ENCODE measurements at places on chromosomes 2 and 18.

- DNase-seq: no peak
These were observed 89.2 kb downstream of the EPHA4 start for GRCh38 chr2:221482666-221483455.

- DNase-seq: no peak
These were observed 1492.9 kb upstream of the CELF4 start for GRCh38 chr18:39058386-39059000.

DNA sequence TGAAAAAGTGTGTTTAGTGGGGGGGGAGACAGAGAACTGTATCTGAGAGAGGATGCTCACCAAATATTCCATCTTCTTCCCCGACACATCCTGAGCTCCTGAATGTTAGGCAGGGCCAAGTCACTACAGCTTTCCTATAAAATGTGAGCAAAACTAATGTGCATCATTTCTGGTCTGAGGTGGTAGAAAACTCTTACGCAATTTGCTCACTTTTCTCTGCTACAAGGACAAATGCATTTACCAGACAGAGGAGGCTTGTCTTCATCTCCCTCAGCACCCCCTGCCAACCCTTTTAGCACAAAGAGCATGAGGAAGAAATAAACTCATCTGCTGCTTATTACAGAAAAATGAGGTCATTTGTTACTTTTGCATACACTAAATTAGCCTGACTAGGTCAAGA lies 554.0 kb downstream of the RNF144A start:
- no peak for DNase-seq

DNA sequence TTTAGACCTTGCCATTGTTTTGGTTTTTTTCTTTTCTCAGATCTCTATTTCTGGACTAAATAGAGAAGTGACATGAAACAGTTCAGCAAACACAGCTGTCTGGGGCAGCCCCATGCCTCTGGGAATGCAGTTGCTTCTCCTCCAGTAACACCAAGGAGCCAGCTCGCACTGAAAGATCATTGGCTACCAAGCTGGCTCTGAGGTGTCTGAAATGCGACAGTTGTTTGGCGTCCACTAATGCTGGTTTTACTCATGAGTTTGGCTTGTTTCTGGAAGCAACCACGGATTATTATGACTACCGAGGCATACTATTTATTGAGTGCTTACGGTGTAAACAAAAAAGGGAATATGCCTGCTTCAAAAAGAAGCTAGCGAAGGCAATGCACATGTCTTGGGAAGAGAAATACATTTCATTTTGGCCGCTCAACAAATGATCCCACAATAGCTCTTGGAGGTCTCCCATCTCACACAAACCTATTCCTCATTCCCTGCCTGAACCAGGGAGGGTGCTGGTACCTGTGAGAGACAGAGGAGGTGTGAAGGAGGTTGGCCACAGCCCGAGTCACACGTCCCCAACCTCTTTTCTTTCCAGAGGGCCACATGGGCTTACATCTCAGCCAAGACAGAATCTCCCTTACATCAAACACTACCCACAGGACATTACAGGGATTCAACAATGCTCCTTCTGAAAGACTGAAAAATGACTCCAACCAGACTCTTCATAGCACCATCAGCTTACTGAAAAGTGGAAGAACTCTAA lies 37.5 kb upstream of the NEB start:
- peak; percentile 85 for DNase-seq

- DNase-seq: no peak
These were observed 58.9 kb downstream of the CXCR4 start for GRCh38 chr2:136059036-136059472.
